ENCODE measurements at places on chromosomes 6 and 20. TPM values are rescaled to one million over a fixed set of nuclear protein-coding genes. Genes with fewer than 3 reads are reported as not detected.

GRCh38 chr20:19785983-19786285, 27.9 kb downstream of the RIN2 start:
- H3K36me3 ChIP-seq = peaks cover 14% of the 10 kb centered on the region
- H3K27ac ChIP-seq = no peak overlapping the region
- no peak for DNase-seq
- no peak overlapping the region for H3K4me3 ChIP-seq
- H3K4me1 ChIP-seq = peaks cover 28% of the 10 kb centered on the region

DNA sequence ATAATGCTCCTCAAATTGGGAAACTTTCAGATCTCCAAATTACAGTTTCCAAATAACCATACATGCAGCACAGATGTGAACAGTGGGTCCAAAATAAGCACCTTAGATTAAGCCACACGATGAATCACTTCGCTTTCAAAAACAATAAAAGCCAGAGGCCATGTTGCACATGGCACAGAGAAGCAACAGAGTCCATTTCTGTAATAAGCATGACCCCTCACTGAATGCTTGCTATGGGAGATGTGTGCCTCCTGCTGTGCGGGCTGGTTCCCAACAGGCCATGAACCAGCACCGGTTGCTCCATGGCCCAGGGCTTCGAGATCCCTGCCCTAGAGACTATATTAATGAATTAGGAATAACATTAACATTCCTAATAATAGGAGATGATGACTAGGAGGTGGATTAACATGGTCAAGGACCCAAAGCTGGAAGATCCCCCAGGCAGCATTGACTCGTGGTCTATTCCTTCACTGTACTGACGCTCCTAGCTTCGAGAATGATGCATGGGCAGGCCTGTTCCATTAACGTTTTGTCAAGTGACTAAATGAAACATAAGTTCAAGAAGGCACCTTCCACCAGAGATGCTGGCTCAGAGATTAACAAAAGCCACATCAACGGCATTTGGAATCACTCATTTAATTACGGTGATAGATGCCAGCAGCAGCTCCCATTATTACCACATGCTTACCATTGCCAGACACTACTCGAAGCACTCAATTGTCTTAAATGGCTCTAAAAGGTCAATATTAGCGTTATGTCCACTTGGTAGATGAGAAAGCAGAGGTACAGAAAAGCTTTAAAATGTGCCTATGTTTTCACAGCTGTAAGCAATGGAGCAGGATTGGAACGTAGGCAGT, 470.6 kb upstream of the AGPAT4 start:
- no peaks in the 10 kb centered on the region for H3K36me3 ChIP-seq
- H3K27ac ChIP-seq = no peak overlapping the region
- H3K27me3 ChIP-seq = no peaks in the 10 kb centered on the region
- no peak overlapping the region for H3K4me3 ChIP-seq
- peaks cover 11% of the 10 kb centered on the region for H3K4me1 ChIP-seq
- no peak for DNase-seq

DNA sequence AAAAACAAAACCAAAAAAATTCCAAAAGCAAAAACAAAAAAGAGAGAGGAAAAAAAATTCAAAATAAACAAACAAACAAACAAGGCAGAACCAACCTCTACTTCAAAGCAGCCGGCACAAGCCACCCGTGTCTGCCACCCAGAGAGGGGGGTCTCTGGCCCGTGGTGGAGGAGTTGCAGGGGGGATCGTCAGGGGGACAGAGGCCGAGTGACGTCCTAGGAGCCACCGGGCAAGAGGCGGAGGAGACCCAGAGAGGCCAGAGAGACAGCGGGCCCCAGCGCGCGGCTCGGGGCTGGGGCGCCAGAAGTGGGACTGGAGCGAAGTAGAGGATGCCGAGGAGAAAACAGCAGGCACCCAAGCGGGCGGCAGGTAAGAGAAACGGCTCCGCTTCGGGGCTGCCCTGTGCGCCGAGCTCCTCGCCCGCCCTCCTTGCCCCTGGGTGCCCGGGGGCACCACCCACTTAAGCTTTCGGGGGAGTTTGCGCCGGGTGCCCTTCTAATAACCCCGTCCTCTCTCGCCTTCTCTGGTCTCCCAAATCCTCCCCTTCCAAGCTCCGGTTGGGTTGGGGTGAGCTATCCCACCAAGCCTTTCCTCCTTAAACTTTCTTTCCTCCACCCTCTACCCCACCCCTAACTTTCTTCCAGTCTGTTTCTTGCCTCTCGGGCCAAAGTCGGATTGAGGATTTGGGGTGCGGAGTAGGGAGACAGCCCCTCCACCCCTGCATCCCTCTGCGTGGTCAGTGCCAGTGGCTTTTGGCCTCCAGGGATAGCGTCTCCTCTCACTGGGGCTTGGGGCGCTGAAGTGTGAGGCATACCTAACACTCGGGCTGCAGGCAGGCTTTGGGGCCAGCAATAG, 1.0 kb downstream of the TSHZ2 start:
- H3K36me3 ChIP-seq = peaks cover 2% of the 10 kb centered on the region
- peak overlapping the region; percentile 63 for H3K27ac ChIP-seq
- H3K27me3 ChIP-seq = peaks cover 55% of the 10 kb centered on the region
- peak overlapping the region; percentile 97 for H3K4me3 ChIP-seq
- DNase-seq = peak; percentile 11
- peaks cover 44% of the 10 kb centered on the region for H3K4me1 ChIP-seq

DNA sequence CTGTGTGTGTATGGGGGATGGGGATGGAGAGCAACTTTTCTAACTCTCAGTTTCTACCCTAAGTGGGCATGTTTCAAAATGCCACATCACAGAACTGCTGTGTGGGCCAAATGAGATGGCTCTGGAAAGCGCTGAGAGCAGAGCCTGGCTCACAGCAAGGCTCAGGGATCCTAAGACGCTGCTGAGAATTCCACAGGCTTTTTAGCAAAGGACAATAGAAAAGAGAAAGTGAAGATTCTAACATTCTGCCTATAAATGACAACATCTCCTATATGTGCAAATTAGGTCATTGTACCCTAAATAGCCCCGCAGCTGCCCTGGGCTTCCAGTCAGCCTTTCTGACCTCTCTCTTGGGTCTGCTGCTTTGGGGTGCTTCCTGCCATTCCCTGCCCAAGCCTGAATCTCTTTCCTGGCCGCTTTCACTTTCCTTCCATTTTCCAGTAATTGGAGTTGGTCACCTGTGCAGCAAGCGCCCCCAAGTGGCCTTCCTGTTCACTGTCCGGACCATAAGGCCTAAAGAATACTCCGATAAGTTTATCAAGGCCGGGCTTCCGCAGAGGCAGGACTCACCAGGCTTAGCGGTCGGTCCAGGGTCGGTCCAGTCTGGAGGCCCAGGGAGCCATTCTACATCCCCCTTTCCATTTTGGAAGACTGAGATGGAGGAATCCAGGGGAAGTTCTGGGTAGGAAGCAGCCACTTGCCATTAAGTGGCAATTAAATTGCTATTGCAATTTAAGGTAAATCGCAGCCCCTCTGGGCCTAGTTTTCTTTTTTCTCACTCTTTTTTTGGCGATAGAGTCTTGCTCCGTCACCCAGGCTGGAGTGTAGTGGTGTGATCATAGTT, 6.7 kb upstream of the DDR1 start:
- H3K27me3 ChIP-seq = no peaks in the 10 kb centered on the region
- peak; percentile 78 for DNase-seq

Gene NFATC2
- total RNA-seq = 2.0 TPM
